ENCODE measurements at places on chromosomes 4 and X.

GRCh38 chrX:8848911-8849310, 47.7 kb upstream of the FAM9A start:
- DNase-seq = no peak

DNA sequence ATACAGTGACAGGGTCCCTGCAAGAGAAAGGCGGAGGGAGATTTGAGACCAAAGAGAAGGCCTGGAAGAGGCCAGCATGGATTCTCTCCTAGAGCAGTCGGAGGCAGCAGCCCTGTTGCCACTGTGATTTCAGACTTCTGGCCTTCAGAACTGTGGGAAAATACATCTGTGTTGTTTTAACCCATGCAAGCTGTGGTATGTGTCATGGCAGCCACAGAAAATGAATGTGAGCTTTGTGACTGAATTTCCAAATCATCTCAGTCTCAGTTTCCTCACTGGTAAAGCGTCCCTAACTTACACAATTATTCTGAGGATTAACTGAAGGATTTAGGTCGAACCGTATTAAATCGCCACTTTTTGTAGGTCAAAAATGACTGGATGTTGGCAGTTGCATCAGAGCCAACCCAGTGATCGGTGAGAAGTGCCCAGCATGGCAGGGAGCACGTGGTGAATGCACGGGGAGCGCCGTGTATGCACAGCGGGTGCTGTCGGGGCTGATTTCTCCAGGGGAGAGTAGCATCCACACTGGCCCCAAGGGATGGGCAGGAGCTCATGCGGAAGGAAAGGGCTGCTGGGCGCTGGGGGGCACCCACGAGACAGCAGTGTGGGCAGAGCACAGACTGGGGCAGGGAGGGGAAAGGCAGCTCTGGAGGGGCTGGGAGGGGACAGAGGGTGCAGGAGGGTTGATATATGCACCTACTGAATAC, 23.8 kb upstream of the NSG1 start:
- no peak for DNase-seq

GRCh38 chr4:84319124-84319523, 180.0 kb downstream of the NKX6-1 start:
- DNase-seq = no peak

DNA sequence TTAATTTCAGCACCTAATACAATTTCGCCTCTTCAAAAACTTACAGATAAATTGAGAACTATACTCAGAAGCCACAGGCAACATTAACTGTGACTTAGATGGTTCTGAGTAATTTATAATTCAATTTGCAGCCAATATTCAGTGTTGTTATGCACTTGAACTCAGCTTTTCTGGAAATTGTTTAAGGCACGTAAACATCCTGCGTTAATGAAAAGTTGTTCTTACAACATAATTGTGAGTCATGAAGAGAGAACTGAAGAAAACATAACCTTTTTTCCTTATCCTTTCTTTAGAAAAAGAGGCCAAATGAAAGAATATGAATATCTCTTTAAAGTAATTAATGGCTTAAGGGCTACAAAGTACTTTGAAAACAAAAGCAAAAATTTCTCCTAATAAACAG, 16.6 kb upstream of the H2AZ1 start:
- no peak for DNase-seq

DNA sequence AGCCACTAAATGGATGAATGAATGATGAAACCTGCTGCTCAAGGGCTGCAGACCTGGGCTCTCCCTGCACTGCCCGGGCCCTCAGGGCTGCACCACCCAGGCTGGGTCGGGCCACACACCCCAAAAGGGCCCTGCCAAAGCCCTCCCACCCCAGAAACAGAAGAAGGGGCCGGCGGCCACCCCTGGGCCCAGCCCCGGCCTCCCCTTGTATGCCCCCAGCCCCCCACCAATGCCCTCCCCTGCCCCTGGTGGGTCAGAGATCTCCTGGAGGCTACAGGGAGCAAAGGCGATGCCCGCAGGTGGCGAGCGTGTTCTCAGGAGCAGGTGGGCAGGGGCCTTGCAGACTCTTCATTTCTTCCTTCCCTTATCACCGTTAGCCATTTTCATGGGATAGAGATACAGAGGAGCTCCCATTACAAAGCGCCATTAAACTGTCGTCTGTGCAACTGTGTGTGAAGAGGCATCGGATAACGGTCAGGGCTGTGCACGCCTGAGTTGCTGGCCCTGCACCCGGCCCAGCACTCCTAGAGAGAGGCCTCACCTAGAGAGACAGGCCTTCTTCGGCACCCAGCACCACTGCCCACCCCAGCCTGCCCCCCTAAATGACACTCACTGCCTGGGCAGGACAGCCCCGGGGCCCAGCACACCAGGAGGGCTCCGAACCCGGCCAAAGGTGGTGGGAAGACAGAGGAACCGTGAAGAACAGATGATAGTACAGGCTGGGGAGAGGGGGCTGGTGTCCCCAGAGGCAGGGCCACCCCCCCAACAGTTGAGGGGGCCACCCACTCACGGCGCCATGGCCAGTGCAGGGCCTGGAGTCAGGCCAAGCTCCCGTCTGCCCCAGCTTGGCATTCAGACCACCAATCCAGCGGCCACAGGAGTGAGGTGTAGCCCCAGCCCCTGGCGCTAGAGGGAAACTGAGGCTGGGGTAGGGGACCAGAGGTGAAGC, 133.7 kb downstream of the FAM53A start:
- no peak for DNase-seq

DNA sequence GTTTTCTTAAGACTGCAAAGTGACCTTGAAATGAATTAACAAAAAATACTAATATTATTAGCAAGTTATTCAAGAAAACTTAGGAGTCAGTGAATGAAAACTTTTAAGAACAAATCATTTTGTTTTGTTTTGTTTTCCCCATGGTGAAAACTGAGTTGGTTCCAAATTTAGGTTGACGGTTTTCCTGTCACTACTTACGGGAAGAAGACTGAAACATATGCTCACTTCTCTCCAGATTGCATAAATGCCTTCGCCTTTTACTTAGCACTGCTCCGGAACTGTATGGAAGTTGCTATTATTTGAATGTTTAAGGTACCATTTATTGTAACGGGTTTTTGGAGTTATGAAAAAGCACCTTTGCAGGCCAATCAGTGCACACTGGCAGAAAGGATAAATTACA, 42.8 kb downstream of the DOCK11 start:
- DNase-seq = no peak

Data from SIG-M5 (cell line).